ENCODE measurements at places on chromosomes 12 and 14.

GRCh38 chr14:88618476-88618875 lies 55.6 kb downstream of the ZC3H14 start:
- DNase-seq, result no peak

DNA sequence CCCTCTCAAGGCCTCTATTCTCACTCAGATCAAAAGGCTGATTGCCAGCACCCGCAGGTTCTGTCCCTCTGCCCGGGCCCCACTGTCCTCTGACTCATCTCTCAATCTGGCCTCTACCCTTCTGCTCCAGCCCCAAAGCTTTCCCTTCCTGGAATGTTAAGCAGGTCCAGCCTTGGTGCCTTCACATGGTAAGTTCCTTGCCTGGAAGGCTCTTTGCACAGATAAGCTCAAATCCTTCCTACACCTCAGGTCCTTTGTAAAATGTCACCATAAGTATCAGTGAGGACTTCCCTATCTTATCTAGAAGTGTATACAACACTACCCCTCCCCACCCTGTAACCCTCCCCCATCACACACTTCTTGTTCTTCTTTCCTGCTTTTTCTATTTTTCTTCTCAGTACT lies 22.2 kb downstream of the LPCAT3 start:
- peak; percentile 21 for DNase-seq

GRCh38 chr14:27327095-27327494 lies 729.3 kb upstream of the NOVA1 start:
- no peak for DNase-seq

DNA sequence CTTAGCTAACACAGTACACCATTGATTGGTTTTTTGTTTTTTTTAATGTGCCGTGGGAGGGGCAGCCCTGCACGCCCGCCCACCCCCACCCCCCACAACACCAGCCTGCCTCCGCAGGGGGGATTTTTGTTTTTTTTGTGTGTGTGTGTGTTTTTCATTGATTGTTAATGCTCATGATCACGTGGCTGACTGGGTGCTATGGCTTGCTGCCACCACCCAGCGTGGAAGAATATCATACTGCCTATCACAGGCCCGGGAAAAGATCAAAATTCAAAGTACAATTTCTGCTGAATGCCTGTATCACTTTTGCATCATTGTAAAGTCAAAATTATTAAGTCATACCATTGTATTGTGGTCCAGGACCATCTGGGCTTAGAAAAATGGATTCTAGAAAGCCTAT lies 8.3 kb downstream of the RESF1 start:
- DNase-seq, result no peak

DNA sequence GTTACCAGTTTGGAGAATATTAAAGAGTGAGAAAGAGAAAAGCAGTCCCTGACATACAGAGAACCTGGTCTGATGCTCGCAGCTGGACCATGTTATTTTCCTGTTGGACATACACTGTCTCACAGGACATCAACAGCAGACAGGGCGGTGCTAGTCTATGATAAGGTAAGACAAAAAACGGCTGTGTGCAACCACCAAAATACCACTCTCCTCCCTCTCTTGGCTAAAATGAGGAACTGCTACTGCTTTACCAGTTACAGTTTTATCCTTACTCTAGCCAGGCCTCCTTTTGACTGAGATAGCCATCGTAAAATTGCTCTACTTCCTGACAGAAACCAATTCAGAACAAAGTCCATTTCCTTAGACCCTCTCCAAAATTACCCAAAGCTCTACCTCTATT lies 47.0 kb upstream of the ERGIC2 start:
- DNase-seq, result no peak

- DNase-seq, result no peak
Observed at GRCh38 chr12:20822415-20822814, 11.9 kb downstream of the SLCO1B3 start.

GRCh38 chr12:53255996-53256395 lies 12.1 kb upstream of the ESPL1 start:
- DNase-seq, result no peak

DNA sequence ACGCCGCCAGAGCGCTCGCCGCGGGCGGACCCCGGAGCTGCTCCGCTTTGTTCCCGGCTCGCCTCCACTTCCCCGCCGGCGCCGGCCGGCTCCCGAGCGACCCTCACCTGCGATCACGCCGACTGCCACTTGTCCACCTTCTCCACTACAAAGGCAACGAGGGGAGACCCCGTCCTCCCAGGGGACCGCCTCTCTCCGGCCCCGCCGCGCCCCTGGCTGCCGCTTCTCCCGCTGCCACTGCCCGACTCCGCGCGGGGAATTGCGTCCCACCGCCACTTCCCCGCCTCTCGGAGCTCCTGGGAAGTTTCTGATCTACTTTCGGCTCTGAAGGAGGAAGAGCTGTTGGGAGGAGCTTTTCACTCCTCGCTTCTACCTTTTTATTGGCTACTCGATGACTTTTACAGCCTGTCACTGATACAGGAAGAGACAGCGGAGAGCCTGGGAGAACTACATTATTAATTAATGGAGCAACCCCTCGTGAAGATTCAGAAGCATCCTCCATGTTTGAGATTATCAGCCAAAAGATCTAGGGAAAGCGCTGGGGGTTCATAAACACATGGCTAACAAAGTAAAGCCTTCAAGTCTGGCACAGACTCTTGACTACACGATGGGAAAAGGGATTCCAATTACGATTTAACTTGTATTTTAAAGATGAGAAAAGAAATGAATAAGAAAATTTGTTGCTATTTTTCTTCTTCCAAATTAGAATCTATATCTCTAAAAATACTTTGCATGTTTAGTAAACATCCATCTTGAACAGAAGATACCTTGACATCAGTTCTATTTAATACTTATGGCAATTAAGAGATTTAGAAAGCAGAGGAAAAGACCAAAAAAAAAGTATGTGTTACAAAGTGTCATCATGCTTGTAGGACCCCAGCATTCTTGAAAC lies at the start of gene BAZ1A:
Gene BAZ1A (minus strand): TSS at position 330 of the 892 bp plus-strand sequence. CDS start 756 bp downstream, outside the sequence.
- peak; percentile 92 for DNase-seq

DNA sequence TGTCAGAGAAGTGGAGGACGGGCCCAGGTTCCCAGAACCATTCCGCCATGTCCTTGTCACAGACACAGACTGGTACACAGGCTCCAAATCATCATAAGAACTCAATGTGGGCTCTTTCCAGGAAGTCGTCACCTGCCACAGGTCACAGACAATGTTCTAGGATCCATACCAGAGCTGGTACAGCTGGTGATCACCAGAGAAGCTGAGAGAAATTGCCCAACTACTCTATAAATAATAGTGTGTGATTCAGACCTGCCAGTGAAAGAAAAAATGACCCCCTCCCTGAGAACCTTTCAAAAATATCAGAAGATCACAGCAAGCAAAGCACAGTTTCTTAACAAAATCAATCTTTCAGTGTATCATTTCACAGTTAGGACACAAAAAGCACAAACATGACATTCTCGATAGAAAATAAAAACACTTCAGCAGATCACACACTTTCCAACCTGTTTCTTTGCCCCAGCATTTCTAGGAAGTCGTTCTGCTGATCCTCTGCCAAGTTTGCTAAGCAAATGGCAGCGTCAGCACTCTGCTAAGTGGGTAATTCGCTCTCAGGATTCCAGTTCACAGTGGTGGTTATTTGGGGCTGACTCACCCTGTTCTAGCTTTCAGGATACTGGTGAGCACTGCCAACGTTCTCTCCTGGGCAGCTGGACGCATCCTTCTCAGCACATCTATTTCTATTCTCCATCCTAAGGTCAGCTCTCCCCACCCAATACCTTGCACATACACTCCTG lies 223.3 kb upstream of the SFSWAP start:
- DNase-seq, result peak; percentile 47

DNA sequence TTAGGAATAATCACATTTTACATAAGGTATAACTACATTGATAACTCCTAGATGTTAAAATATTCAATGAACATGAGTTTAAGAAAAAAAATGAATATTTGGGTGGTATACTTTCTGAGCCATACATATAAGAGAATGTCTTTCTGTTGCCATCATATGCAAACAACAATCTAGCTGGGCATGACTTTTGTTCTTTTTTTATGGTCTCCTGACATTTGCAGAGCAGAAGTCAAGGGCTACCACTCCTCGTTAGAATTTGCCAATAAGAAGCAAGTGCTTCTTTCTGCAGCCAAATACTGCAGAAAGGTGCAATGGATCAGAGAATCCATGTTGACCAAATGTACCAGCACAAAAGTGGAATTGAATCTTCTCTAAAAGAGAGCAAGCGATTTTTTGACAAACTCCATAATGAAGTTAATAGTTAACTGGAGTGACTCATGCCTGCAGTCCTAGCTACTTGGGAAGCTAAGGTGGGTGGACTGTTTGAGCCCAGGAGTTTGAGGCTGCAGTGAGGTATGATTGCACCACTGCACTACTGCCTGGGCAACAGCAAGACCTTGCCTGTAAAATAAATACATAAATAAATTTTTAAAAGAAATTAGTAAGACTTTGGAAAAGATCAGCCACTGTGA lies 25.5 kb upstream of the CCDC91 start:
- DNase-seq, result peak; percentile 62

GRCh38 chr14:61631045-61631687 lies 64.1 kb upstream of the HIF1A start:
- no peak for DNase-seq

DNA sequence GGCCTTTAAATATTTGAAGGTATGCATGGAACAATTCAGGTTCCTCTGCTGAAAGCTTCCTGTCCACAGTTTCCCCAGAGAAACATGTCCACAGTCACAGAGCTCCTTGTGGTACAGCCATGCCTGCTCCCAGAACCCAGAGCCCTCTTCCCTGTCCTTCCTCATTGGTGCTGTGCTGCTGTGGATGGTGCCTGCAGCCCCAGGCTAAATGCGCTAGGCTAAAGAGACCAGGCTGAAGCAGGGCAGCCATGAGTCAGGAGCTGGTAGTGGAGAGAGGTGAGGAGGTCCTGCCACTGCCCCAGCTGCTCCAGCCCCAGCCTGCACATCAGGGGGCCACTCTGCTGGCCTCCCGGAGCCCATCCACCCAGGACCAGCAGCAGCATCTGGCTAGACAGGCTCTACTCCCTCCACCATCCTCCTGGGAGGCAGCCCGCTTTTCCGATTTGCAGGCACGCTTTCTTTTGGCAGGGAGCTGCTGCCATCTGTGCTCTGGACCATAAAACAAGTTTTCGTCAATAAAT lies 65.4 kb upstream of the DDX11 start:
- DNase-seq, result no peak

- no peak for DNase-seq
Observed at GRCh38 chr12:74906224-74906623, 303.4 kb downstream of the KCNC2 start.

- DNase-seq, result peak; percentile 33
Observed at GRCh38 chr12:53452159-53453077, 516 bp downstream of the PCBP2 start.

- no peak for DNase-seq
Observed at GRCh38 chr12:68344126-68344525, 12.0 kb upstream of the MDM1 start.

GRCh38 chr12:51908876-51909592 lies 1.7 kb downstream of the ACVRL1 start:
- no peak for DNase-seq

DNA sequence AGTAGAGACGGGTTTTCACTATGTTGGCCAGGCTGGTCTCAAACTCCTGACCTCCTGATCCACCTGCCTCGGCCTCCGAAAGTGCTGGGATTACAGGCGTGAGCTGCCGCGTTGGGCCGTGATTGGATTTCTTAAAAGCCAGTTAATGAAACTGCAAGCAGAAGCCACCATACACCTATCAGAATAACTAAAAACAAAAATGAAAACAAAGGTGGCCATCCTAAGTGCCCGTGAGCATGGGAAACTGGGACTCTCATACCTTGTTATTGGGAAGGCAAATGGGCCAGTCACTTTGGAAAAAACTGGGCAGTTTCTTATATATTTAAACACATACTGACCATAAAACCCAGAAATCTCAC lies 7.7 kb upstream of the TCTN1 start:
- no peak for DNase-seq

GRCh38 chr12:96248136-96248931 lies 54.2 kb downstream of the ELK3 start:
- no peak for DNase-seq

GRCh38 chr14:95360828-95361227 lies 41.1 kb upstream of the CLMN start:
- DNase-seq, result no peak

DNA sequence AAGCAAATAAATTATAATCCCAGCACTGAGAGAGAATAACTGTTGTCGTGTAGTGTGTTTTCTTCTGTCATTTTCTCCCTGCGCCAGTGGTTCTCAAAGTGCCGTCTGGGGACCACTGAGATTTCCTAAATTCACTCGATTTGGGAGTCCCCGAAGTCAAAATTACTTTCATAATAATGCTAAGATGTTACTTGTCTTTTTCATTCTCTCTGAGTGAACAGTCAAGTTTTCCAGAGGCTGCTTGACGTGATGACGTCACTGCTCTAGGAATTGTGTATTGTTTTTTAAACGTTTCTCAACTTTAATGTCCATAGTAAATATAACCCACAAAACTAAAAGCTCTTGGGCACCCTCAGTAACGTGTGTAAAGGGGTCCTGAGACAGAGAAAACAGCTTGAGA lies 796 bp upstream of the POP5 start:
- no peak for DNase-seq

DNA sequence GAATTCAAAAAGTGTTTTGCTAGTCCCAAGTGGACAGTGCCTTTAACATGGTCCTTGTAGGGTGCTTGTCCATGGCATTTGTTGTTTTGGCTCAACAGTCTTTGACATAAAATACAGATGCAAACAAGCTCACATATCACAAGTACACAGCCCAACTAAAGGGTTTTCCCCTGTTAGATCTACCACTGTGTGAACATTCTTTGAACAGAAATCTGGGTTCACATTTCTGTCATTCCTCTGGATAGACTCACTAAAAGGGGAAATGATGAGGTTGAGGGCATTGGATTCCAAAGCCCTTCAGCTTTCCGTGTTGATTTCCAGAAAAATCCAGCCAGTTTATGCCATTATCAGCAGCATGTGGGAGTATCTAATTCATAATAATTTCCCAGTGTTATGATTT lies 54.1 kb downstream of the EP400 start:
- no peak for DNase-seq

- DNase-seq, result no peak
Observed at GRCh38 chr14:94761997-94762377, 7.9 kb downstream of the GSC start.

DNA sequence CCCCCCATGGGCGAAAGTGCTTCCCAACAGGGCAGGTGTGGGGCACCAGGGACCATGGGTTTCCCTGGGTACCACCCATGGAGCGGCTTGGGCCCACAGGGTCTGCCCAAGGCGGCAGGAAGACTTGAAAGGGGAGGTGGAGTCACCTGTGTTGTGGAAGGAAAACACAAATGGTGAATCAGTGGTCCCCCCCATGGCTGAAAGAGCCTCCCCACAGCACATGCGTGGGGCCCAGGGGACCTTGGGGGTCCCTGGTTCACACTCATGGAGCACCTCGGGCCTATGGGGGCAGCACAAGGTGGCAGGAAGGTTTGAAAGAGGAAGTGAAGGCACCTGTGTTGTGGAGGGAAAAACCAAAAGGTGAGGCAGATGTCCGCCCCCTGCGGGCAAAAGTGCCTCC lies 581.9 kb downstream of the ALG10 start:
- no peak for DNase-seq

GRCh38 chr12:19665121-19665900 lies 226.0 kb downstream of the AEBP2 start:
- DNase-seq, result no peak

DNA sequence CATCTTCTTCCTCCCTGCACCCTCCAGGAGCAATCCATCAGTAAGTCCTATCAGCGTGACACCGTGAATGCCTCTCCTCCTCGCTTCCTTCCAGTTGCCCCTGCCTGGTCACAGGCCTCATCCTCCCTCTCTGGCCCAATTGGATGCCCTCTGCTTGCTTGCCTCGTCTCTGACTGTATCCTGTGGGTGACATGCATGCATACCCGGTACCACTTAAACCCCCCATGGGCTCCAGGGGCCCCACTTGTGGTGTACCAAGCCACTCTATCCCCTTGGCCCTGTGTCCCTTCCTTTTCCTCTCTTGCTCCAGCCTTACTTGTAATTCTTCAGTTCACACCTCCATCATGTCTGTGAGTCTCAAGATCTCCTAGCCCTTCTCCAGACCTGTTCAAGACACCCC lies 106.0 kb upstream of the RTL1 start:
- DNase-seq, result no peak
